EH (cell line): ENCODE measurements at places on chromosomes 11 and 22.

DNA sequence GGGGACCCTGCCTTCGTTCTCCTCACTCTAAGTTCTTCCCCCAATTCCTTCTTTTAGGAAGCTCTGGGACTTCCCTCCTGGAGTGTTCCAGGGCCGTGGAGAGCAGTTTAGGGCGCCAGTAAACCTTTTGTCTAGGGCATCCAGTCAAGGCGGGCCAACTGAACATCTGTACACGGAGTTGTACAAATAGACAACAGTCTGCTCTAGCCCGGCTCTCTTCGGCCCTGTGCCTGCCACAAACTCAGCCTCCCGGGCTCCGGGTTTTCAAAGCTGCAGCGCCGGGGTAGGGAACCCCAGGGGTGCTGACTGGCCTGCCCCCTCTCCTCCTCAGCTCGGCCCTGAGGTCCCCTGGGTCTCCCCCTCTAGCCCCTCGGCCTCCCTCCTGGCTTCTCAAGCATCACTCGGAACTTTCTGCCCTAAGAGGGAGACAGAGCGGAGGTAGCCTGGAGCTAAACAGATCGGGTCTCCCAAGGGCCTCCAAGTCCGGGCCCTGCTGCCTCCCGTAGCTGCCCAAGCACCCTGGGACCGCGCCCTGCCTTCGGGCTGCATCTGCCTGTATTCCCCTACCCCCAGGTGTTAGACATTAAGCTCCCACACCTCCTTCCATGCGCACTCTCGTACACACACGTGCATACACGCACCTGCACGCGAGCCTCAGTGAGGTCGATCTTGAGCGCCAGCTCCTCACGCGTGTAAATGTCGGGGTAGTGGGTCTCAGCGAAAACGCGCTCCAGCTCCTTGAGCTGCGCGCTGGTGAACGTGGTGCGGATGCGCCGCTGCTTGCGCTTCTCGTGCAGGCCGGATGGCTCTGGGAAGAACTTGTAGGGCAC is 3.3 kb downstream of the PHOX2A start:
- DNase-seq = peak; percentile 23

DNA sequence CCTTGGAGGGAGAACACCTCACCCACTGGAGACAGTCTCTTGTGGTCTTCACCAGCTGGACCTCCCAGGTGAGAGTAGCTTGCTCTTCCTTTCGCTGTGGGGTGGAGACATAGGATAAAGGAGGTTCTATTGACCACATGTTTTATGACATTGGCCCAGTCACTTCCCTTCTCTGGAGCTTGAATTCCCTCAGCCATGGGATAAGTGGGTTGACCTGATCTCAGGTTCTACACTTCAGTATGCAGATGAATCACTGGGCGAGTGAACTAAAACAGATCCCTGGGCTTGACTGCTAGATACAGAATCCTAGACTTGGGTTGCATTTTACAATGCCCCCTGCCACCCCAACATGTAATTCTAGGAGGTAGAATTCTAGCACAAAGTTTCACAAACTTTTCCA is 54.8 kb upstream of the PRSS23 start:
- peak; percentile 55 for DNase-seq

DNA sequence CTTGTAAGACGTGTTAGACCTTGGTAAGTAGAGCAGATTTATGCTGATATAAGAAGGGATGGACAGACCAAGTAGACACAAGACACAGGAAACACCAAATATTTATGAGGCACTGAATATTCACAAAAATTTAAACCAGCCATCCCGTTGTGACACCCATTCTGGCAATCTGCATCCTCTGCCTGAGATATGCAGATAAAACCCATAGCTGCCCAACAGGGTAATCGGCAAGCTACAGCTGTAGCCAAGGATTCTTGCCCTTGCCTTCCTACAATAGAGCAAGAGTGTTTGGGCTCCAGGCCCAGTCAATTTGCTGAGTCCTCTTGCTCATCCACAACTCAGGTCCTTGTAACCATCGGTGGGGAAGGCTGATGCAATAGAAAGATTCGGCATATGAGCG is 18.5 kb upstream of the MPZL2 start:
- DNase-seq = no peak

- DNase-seq = no peak
These were observed 11.8 kb upstream of the SSTR3 start for GRCh38 chr22:37223965-37224551.

GRCh38 chr11:111225881-111226280 is 19.6 kb upstream of the POU2AF2 start:
- DNase-seq = no peak

DNA sequence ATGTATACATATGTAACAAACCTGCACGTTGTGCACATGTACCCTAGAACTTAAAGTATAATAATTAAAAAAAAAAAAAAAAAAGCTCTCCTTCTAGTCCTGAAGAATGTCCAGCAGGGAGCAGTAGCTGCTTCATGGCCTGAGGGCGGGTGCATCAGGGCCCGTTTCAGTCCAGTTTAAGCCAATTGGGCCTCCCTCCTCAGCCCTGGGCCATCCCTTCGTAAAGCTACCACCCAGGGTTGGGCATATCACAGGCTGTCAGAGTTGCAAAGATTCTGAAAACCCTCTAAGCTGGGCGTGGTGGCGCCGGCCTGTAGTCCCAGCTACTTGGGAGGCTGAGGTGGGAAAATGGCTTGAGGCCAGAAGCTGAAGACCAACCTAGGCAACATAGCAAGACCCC is 5.4 kb downstream of the TMPRSS13 start:
- DNase-seq = peak; percentile 3

DNA sequence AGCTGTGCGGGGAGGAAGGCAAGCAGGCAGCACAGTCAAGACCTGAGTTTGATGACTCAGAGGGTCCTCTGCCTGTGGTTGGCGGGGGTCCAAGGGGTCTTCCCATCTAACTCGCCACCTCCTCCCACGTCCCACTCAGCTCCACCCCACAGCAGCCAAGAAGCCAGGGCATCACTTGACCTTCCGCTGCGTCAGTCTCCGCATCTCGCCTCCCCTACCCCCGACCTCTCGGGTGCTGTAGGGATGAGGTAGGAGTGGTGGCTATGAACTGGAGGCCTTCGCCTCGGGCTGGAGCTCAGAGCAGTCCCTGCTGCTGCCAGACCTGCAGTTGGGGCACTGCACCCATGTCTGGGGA is 90.6 kb downstream of the CDKN1C start:
- no peak for DNase-seq

DNA sequence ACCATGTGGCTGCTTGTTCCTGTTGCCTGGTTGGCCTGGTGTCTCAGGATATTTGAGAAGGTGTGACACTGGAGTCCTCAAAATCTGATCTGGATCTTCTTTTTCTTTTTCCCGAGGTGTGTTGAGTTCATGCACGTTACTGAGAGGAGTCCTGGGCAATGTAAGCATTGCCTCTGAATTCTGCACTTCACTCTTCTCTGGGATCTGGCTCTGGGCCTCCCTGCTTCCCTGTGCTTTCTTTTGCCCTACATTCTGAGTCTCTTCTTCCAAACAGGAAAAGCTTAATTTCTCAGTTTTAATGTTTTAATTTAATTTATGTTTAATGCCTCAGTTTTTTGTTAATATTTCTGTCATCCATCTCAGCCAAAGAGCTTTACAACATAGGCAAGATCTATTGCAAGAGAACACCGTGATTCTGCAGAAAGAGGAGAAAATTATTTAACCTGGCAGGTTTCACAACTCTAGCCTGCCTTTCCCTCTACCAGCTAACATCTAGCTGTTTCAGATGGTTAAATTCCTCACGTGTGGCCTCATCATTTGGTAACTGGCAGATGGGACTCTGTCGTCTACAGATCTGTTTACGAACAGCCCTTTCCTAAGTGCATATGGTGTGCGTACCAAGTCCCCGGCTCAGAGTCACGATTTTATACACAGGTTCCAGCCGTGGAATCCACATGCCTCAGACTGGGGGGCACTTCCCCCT is 24.7 kb downstream of the LDLRAD3 start:
- peak; percentile 10 for DNase-seq

DNA sequence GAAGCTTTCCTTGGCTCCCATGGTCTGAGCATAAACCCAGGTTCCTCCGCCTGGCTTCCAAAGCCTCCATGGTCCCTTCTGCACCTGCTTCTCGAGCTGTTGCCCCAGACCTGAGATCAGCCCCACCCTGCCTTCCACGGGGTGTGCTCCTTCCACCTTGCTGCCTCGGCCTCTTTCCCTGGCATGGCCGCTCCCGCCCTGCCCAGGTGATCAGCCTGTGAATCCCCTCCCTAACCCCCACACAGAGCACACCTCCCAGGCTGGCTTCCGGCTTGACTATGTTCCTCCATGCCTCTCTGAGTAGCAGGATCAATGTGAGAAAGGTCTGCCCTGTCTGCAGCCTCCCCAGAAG is 2.7 kb upstream of the PPP6R3 start:
- no peak for DNase-seq

GRCh38 chr11:113697756-113698407 is 8.2 kb downstream of the TMPRSS5 start:
- DNase-seq = no peak

- DNase-seq = peak; percentile 57
These were observed 585 bp downstream of the ARHGEF12 start for GRCh38 chr11:120336641-120337354.

DNA sequence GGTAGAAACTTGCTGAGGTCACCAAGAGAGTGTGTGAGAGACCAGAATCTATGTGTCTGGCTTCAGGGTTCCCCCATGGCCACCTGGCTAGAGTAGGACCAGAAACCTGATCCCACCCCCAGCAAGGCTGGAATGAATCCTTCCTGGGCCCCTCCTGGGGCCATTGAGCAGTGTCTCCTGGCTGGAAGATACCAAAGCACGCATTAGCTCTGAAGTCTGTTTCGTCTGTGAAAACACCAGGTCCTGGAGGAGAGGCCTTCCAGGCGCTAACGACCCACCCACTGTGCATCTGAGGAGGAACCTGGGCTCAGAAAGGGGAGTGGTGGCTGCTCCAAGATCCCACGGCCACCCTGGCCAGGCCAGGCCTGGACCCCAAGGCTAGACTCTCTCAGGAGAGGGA is 15.5 kb upstream of the TSKU start:
- no peak for DNase-seq

- peak; percentile 19 for DNase-seq
These were observed 7.7 kb downstream of the LHFPL7 start for GRCh38 chr22:24938741-24939341.

GRCh38 chr11:73091521-73092305 is 50.4 kb downstream of the FCHSD2 start:
- DNase-seq = no peak

GRCh38 chr11:111082664-111083063 is 162.9 kb upstream of the POU2AF2 start:
- no peak for DNase-seq

- DNase-seq = no peak
These were observed 19.2 kb upstream of the OR56A3 start for GRCh38 chr11:5922749-5923426.

DNA sequence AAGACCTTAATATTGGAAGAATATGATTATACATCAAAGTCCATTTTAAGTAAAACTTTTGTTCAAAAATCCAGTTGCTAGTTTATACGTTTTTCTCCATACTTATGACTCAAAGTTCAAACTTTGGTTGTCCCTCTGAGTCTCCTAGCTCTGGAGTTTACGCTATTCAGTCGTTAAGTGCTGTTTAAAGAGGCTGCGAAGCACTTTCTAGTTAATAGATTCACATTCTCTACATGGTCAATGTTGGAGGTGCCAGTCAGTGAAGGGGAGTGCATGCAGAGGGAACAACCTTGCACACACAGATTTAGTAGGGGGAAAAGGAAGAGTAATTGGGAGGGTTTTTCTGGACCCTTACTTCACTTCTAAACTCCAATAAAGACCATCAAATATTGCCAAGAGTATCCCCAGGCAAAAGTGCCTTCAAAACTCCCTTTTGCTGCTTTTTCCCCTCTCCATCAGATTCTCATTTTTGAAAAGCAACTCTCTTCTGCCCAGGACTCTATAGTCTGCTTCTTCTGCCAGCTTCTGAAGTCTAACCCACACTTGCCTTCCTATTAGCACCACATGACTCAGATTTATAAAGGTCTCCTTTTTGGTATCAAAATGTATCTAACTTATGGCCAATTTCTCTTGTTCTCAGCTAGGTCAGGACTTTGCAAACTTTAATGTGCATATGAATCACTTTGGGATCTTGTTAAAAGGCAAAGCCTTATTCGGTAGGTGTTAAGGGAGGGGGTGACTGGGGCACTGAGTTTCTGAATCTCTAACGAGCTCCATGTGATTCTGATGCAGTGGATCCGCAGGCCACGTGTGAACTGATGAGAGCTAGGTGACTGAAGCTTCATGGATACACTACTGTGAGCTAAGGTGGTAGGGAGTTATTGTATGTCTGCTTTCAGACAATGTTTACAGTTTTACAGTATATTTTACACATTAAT is 96.2 kb upstream of the MTMR2 start:
- DNase-seq = no peak

GRCh38 chr11:74646215-74646614 is 53.8 kb downstream of the POLD3 start:
- DNase-seq = peak; percentile 40

DNA sequence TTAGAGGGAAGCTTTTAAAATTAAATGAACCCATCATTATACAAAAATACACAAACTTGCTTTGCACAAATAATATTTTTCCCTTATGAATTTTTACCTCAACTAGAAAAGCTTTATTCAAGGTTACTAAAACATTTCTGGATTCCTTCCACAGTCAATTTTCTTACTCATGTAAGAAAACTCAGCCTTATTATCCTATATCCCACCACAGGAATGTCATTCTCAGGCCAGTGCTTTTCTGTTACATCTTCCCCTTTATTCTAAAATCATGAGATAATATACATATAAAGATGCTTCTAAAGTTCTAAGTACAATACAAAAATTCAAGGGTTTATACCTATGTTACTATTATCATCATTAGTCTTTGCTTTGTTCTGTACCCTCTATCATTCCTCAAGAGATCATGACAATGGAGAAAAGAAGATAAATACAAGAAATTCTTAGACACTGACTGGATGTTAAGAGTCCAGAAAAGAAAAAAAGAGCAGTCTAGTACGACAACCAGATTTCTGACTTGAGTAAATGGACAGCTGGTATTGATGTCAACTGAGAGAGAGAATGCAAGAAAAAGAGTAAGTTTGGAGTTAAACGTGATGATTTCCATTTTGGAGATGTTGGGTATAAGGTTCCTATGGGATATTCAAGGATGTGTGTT is 60.3 kb downstream of the MTMR2 start:
- peak; percentile 82 for DNase-seq

- peak; percentile 77 for DNase-seq
These were observed 118.7 kb upstream of the E2F8 start for GRCh38 chr11:19359221-19360000.

- DNase-seq = no peak
These were observed 300.7 kb upstream of the PDGFD start for GRCh38 chr11:104464691-104465090.

GRCh38 chr11:112805658-112806057 is 155.6 kb upstream of the NCAM1 start:
- no peak for DNase-seq
